Mesothelial cell of epicardium (in vitro differentiated cells): ENCODE measurements at places on chromosomes 7 and 10. TPM values are rescaled to one million over a fixed set of nuclear protein-coding genes. Genes with fewer than 3 reads are reported as not detected.

The CDK13 gene
- 75.8 to 82.0 TPM (median 76.0 TPM) in 3 replicates for total RNA-seq

The TSPAN33 gene
- 6.4 to 7.4 TPM (median 7.0 TPM) in 3 replicates for total RNA-seq

The GATA3 gene
- 59.6 to 67.4 TPM (median 63.6 TPM) in 3 replicates for total RNA-seq

- no peak for DNase-seq
These were observed 11.0 kb downstream of the PSD start for GRCh38 chr10:102407425-102408130.

- DNase-seq = no peak
These were observed 8.7 kb upstream of the EN2 start for GRCh38 chr7:155449008-155449868.

GRCh38 chr7:91031757-91032156 is 232.5 kb upstream of the FZD1 start:
- no peak for DNase-seq

DNA sequence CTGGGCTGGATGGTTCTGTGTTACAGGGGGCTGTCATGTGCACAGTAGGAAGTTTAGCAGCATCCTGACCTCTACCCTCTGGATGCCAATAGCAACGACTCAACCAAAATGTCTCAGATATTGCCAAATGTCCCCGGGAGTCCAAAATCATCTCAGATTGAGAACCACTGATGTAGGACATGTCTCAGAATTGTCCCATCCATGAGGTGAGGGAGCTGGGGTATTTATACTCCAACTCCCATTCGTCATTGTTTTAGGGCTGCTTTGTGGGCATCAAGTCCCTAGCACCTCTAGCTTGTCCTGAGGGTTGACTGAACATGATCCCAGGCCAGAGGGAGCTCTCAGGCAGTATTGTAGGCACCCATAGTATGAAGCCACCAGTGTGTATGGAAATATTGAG is 25.2 kb upstream of the COMTD1 start:
- DNase-seq = no peak
